ENCODE measurements at places on chromosomes 1 and 21.

DNA sequence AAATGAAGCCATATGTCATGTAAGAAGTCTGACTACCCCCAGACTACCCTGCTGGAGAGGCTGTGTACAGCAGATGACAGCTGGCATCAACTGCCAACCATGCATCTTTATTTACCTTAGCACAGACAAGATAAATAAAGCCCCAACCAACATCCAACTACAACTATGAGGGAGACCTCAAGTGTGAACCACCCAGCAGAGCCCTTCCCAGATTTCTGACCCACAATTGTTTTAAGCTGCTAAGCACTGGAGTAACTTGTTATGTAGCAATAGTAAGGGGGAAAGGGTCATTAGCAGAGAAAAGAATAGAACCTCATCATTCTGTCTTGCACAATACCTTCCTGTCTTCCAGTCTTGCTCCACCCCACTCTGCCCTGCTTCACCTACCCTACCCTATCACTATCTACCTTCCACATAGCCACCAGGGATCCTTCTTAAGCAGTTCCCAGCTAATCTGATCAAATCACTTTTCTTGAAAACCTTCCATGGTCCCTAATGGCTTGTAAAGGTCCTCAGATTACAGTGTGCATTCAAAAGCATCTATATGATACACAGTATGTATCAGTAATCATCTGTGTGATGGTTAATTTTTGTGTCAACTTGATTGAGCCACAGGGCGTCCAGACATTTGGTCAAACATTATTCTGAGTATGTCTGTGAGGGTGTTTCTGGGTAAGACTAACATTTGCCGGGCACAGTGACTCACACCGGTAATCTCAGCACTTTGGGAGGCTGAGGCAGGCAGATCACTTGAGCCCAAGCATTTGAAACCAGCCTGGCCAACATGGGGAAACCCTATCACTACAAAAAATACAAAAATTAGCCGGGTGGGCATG lies 19.6 kb upstream of the RBM15 start:
- no peak for DNase-seq

GRCh38 chr1:230768903-230769570 lies 21.8 kb downstream of the CAPN9 start:
- DNase-seq, result no peak

GRCh38 chr1:109628540-109629321 lies 9.1 kb downstream of the AMPD2 start:
- peak; percentile 18 for DNase-seq

- no peak for DNase-seq
These were observed 15.8 kb downstream of the CTSS start for GRCh38 chr1:150749720-150750311.

DNA sequence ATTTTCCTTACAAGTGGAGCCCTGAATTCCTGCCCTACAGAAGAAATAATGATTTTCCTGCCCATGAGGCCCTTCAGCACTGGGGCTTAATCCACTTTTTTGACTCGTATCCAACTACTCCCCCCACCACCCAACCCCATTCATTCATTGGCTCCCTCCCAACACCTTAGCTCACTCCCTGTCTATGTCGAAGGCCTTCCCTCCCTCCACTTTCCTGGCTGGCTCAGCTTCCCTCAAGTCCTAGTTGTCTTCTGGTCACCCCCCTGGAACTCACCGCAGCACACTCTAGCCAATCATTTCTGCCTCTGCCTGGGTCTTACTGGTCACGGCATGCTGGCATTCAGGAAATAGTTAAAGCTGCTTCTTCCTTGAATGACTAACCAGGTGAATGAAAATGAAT lies 118.9 kb downstream of the PGBD5 start:
- DNase-seq, result no peak

- no peak for DNase-seq
These were observed 16.5 kb upstream of the ZC3H11B start for GRCh38 chr1:219629296-219629880.

DNA sequence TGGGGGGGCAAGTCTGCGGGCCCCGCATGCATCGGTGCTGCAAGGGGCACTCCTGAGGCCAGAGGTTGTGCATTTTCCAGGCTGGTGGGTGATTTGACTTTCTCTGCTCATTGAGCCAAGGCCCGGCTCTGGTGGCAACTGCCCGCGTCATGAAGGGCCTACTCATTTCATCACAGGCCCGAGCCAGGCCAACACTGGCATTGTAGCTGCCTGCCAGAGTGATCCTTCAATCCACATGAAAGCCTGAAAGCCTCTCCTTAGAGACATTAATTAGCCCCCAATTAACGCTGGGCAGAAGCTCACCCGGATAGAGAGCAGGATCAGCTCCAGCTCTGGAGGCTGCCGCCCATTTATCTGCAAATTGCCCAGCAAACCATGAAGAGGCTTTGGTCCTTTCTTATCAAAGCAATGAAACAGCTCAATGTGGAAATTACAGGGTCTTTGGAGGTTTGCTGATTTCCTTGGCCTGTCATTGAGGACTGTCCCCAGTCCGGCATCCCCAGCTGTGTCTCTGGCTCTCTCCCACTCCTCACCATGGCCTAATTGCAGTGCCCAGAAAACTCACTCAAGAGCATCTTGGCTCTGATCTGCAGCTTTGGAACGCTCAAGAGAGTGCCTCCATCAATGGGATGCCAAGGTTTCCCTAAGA lies 50.4 kb upstream of the STUM start:
- no peak for DNase-seq

DNA sequence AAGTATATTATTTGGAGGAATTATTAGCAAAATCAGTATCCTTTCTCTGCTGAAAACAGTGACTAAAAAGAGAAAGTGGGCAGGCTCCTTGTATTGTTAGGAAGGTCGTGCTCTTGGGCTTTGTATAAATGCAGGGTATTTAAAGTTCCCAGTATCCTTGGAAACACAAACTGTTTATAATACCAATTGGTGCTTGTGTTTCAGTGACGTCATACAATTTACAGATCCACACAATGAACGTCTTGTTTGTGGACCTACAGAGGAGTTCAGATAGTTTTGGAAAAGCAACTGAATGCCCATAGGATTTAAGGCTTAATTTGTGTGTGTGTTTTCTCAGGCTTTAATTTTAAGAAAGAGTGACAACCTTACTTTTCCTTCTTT lies 168.2 kb downstream of the RASAL2 start:
- DNase-seq, result no peak

Measured in left hindlimb (tissue), 1 donor.